ENCODE measurements at places on chromosomes 2 and 18.

DNA sequence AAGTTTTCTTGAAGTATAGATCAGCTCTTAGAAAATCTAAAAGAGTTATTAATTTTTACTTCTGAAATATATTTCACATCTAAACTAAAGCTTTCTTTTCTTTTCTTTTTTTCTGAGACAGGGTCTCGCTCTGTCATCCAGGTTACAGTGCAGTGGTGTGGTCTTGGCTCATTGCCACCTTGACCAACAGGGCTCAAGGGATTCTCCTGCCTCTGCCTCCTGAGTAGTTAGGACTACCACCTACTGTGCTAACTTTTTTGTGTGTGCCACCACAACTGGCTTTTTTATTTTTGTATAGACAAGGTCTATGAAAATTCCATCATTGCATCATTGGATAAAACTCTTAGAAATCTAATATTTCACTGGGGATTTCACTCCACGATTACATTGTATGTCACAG is 10.0 kb upstream of the ALPG start:
- no peak for DNase-seq

DNA sequence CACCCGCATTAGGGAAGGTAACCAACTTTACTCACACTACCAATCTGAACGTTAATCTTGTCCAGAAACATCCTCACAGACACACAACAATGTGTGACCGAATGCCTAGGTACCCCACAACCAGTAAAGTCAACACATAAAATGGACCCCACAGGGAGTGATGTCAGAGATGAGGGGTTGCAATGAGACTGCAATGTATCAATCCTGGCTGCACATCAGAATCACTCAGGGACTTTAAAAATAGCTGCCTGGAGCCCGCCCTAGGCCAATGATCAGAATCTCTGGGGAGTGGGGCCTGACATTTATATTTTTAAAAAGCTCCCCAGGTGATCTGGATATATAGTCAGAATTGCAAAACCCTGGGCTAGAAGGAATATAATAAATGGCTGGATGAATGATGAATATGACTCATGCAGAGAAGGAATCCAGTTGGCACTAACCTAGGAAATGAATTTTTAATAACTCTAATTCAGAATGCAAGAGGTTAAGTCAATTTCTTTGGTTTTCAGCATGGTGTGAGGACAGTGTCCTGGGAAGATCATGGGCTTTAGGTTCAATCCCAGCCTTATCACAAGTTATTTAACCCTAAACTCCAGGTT is 92.8 kb downstream of the COLEC12 start:
- no peak for DNase-seq

GRCh38 chr2:200405599-200406298 is 99.3 kb downstream of the SPATS2L start:
- DNase-seq, result no peak

DNA sequence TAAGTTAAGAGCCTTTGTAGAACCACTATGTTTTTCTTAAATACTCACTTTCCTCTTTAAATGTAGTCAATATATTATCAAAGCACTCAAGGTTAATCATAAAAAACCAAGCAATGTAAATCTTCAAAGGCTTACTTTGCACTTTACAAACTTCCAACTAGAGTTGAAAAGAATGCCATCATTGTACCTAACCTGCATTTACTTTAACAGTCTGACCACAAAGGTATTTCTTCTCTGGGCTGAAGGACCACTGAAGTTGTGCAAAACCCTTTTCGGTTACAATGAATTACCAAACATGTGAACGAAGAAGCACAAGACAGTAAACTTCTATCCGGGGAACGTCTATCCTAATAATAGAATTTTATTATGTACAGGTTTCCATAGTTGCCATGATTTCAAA is 3.0 kb downstream of the HNRNPLL start:
- DNase-seq, result no peak

DNA sequence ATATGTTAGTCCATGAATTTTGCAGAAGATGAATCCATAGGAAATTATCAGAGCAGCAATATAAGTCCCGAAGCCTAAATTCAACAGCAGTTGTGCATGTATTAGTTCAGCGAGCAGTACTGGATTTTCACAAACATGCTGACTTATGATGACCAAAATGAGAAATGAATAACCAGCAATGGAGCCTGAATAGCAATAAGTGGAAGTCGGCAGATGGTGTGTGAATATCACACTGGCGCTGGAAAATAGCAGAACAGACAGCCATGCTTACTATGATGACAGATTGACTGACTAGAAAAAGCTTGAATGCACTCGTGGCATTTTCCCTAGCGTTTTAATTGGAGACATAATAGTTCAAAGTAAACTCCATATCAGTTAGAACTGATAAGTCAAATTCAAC is 1114.5 kb downstream of the DSC3 start:
- DNase-seq, result no peak

- no peak for DNase-seq
Observed at GRCh38 chr2:240869956-240870875, 1.6 kb downstream of the AGXT start.

GRCh38 chr2:172993139-172993538 is 82.5 kb upstream of the MAP3K20 start:
- DNase-seq, result no peak

DNA sequence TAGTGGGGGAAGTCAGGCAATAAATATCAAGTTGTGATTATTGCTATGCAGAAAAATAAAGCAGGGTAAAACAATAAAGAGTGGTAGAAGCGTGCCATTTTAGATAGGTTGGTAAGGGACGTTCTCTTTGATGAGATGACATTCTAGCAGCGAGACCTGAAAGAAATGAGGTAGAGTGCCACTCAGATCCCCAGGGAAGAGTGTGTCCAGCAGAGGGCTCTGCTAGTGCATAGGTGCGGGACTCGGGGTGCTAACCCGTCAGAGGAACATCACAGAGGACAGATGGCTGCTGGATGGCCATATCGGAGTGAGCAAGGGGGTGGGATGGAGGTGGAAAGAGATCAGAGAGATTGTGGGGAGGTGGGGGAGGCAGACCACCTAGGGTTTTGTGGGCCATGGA is 16.3 kb upstream of the GTF2A1L start:
- DNase-seq, result no peak

- no peak for DNase-seq
Observed at GRCh38 chr2:52861596-52861995, 906.0 kb upstream of the CHAC2 start.

DNA sequence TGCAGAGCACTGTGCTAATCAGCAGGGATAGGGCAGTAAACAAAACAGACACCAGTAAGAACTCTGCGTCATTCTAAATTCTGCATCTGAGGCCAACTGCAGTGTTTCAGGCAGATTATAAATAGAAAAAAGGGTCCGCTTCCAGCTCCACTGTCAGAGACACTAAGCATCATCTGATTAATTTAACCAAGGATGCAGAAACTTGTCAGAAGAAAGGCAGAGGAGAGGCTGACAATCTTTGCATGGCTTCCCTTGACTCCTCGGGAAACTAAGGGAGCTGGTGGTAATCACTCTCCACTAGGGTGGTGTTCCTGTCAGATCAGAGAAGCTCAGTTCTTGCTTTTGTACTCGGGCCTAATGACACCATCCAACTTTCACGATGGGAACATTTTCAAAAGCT is 123.5 kb downstream of the DNAH6 start:
- DNase-seq, result no peak

DNA sequence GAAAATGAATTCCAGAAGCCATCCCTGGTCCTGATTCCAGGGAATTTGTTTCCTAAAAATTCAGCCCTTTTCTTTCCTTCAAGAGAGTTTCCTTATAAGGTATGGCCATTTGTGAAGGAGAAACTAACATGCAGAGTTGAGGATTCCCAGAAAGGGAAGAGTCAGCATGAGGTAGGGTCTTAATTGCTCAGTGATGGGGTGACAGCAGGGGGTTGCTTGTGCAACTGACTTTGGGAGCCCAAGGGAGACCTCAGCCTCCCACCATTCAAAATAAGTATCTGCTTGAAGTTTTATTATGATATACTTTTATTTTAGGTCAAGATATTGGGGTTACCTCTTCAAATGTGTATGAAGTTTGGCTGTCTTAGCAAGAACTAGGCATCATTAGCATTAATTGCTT is 74.9 kb upstream of the CELF4 start:
- DNase-seq, result no peak

- no peak for DNase-seq
Observed at GRCh38 chr18:28582724-28583123, 405.8 kb upstream of the CDH2 start.

GRCh38 chr2:64203131-64203857 is 59.1 kb upstream of the PELI1 start:
- DNase-seq, result no peak

- DNase-seq, result no peak
Observed at GRCh38 chr18:48216639-48217257, 192.4 kb downstream of the ZBTB7C start.

GRCh38 chr2:202373490-202373889 is 2.6 kb upstream of the BMPR2 start:
- no peak for DNase-seq

DNA sequence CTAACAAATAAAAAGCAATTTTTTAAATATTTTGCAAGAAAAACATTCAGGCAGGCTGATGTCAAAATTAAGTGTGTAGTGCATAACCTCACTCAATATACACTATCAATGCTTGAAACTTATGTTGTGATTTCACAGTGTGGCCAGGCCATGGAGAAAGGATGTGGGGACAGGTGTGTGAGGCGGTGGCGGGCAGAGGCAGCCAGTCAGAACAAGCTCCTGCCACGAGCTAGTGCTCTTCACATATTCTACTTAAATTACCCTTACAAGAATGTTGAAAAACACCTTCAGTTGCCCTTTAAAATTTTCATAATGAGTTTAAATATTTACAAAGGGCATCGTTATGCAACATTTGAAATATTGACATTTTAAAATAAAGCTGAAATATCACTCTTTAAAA is 43.2 kb downstream of the CYB5A start:
- no peak for DNase-seq

DNA sequence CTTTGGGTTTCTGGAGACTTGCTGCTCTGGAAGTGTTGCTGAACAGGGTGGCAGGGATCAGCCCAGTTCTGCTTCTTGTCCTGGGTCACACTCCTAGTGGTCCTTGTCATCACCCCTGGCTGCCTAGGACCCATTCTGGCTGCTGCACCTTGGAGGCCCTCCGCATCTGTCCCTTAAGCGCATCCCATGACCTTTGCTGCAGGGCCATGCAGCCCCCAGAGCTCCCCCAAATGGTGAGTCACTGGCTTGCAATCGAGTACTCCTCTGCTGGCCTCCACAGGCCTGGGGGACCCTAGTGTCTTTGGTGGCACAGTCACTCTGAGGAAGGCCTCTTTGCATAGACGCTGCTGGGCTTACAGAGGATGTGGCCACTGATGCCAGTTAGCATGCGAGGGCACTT is 188.5 kb downstream of the ASB1 start:
- DNase-seq, result no peak

DNA sequence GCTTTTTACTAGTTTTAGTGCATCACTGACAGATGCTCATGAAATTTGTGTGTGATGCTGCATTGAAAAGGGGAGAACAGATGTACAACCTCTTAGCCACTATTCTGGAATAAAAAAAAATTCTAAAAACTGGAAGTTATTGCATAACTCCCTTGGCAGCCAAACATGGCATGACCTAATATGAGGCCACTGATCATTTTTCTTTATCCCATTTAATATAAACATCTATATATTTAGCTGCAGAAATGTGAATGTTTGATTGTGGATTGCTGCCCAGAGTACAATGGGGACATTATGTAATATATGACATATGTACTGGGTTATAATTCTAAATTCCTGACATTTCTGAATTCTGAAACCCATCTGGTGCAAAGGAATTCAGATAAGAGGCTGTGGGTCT is 86.5 kb downstream of the CDCA7 start:
- no peak for DNase-seq

DNA sequence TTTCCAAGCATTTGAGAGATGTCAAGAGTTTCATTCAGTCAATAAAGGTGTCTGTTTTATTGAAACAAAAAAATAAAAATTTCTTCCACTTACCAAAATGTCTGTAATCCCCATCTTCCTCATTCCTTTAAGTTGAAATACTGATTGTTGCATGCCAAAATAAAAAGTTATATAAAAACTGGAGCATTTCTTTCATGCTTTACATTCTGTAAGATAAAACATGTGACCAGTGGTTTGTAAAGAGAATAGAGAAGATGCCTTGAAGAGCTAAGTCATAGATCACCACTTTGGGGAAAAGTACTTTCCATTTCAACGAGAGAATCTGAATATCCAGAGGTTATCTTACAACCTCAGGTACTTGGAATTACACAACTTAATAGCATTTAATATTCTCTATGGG is 35.9 kb upstream of the MYO1B start:
- DNase-seq, result no peak

DNA sequence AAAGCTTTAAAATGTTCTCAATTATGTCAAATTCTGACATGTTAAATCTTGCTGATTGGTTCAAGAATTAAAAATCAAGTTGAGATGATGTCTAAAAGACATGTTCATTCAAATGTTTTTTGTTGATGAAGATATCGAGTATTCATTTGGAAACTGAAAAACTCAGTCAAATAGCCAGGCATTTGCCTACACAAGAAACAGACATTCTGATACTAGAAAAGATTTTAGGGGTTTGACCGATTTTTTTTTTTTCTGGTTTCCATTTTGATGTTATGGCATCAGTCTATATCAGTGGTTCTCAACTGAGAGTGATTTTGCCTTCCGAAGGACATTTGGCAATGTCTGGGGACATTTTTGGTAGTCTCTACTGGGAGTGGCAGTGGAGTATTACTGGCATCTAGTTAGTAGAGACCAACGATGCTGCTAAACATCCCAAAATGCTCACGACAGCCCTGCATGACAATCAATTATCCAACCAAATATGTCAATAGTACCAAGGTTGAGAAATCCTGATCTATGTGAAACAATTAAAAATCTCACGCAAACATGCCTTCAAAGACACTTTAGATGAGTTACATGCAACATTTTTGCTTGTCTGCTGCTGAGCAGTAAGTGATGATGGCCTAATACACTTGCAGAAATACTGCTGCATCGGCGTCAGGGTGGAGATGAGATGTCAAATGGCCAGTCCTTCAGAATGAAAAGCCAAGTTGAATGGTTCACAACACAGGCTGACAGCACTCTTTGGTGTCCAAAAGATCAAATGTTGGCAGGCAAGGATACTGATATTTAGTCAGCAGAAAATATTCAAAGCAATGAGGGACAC is 12.5 kb downstream of the RASGRP3 start:
- DNase-seq, result no peak

DNA sequence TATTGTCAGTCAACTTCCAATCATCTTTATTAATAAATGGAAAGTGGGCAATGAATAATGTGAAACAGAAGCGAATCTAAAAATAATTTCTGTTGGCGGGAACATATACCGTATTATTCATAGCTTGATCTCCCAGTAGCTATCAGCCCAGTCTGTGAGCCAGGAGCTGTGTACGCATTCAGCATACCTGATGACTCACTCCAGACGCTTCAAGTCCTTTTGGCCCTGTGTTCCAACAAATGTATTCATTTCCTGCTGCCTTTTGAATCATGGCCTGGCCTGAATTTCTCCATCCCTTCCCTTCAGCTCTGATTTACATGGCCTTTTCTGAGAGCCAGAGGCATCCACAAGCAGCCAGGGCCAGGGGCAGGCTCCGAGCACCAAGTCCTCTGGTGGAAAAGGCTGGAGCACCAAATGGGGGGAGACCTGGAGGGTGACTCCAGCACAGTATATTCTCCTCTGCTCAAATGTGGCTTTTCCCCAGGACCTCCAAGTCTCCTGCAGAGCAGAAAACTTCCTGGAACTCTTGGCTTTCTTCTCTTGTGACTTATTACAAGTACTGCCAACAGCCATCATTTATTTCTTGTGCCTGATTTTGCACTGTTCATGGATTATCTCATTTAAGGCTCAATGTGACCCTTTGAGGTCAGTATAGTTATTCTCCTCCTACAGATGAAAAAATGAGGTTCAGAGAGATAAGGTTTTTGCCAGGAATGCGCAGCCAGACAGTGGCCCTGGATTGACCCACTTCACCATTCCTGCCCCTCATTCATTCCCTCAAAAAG is 108.7 kb downstream of the EN1 start:
- no peak for DNase-seq

- no peak for DNase-seq
Observed at GRCh38 chr18:50662177-50662576, 102.3 kb downstream of the MAPK4 start.

All from lower lobe of right lung (tissue), 2 donors.